ENCODE measurements at places on chromosomes 5 and 9.
A peak's percentile ranks its signal among the peaks of the same experiment; 100 is the strongest.

GRCh38 chr9:89366711-89367110 is 48.4 kb downstream of the SECISBP2 start:
- no peak for DNase-seq

GRCh38 chr5:58871648-58872242 is 288.9 kb downstream of the RAB3C start:
- no peak for DNase-seq

DNA sequence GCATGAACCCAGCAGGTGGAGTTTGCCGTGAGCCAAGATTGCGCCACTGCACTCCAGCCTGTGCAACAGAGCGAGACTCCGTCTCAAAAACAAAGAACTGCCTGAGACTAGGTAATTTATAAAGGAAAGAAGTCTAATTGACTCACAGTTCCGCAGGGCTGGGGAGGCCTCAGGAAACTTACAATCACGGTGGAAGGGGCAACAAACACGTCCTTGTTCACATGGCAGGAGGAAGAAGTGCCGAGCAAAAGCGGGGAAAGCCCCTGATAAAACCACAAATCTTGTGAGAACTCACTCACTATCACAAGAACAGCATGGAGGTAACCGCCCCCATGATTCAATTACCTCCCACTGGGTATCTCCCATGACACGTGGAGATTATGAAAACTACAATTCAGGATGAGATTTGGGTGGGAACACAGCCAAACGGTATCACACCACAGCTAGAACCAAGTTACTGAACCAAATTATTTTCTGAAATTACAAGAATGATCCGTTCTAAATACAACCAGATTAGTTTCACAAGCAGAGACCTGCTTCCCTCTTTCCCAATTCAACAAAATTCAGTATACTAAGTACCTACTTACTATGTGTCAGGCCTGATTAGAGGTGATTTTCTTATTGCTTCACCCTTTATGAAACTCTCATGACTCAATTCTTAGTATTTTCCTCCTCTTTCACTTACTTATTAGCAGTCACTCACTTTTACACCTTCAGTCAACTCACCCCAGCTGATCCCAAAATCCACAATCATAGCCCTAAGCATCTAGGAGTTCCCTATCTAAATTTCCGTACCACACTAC is 8.4 kb downstream of the UBTD2 start:
- DNase-seq: no peak

DNA sequence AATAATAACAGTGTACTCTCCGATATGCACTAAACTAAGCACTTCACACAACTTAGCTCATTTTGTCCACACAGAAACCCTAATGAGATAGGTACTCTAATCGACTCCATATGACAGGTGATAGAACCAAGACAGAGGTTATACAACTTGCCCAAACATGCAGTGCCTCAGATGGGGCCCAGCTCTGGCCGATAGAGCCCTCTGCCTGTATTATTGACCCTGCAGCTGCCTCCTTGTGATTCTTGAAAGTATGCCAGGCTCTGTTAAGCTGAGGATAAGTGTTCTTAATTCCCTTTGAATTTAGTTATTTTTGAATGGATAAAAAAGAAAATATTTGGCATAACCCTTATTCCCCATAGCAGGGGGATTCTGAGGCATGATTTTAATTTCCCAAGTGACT is 78.5 kb downstream of the HMHB1 start:
- DNase-seq: peak; percentile 73
